ENCODE measurements at places on chromosomes 7 and 10.

- no peak for DNase-seq
These were observed 957 bp upstream of the SVIL start for GRCh38 chr10:29635711-29636144.

- DNase-seq: no peak
These were observed 2.0 kb upstream of the HMX3 start for GRCh38 chr10:123133541-123134342.

GRCh38 chr7:36389371-36390198, at the start of gene ANLN:
Gene ANLN (plus strand): TSS chr7:36389862. CDS start chr7:36390027, 165 bp downstream.
- peak; percentile 59 for DNase-seq

- DNase-seq: no peak
These were observed 4.5 kb downstream of the BBIP1 start for GRCh38 chr10:110914431-110914830.

DNA sequence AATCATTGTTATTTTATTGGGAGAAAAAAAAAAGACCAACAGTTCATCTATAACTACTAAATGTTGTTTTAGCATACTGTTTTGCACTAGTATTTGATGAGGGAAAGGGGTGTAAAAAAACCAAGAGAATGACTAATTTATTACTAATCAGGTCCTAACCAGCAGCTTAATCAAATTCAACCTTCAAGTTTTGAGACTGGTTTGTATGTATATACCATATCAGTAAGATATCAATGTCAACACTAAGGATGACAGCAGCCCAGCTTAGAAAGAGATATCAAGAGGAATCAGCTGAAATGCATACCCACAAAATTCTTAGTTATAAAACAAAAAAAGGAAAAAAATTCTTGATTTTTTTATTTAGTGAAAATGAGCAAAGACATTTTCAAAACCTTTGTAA, 122.6 kb downstream of the KMT2C start:
- no peak for DNase-seq

DNA sequence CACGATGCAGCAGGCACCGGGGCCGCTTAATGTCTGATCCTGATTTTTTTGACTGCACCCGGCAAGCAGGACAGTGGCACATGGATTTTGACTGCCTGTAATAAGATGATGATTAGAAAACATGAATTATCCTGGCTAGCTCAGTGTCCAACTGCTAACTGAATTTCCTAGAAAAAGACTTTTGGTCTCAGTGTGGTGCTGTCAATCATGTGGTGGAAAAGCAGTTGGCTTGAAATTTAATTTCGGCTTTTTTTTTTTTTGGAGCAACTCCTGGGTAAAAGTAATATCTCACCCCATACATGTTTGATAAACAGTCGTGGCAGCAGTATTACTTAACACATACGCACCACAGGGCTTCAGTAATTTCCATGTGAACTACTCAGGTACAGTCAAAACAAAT, 227.7 kb downstream of the FANK1 start:
- DNase-seq: no peak

DNA sequence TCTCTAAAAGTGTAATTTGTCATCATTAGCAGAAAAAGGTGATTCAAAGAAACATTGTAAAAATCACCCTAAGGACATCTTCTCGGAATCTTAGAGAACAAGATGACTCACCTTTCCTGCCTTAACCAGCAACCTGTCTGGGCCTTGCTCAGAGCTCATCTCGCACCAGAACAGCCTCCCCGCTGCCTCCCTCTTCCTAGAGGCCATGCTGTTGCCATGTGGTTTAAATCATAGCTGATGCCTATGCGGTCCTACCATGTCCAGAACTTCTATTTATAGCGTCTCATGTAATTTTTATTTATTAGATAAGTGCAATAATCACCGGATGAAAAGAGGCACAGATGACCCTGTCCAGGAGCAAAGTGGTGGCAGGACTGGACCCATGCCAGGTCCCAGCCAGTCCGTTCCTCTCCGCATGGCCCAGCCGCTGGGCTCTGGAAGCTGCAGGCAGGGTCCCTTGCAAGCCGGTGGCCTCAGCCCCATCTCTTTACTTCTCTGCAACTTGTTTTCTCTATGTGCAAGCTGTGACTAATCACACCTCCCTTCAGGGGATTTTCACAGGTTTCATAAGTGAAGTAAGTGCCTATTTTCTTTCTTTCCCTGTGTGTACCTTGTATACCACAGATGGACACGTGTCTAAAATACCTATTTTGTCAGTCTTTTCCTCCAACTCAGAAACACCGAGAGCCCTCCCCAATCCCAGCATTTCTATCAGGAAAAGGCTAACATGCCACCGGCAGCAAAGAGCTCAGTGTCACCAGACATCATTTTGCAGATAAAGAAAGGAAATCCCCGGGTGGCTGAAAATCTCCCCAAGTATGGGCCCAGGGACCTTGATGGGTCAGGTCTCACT, 27.1 kb downstream of the KLF6 start:
- DNase-seq: no peak

- DNase-seq: no peak
These were observed 51.5 kb downstream of the WDR37 start for GRCh38 chr10:1107679-1108078.

DNA sequence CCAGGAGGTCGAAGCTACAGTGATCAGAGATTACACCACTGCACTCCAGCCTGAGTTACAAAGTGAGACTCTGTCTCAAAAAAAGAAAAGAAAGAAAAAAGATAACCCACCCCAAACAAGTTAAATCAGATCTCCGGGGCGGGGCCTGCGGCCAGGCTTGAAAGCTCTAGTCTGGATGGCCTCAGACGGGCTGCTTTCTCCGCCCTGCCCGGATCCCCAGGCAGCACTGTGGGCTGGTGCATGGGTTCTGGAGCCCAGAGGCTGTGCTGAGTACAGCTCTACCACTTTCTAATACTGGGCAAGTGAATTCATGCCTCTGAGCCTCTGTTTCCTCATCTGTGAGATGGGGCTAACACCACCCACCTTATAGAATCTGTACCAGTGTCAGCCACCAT, 83.7 kb downstream of the ZMIZ1 start:
- no peak for DNase-seq

GRCh38 chr10:1651270-1651966, 85.9 kb downstream of the ADARB2 start:
- no peak for DNase-seq

GRCh38 chr7:159158125-159158887, 13.6 kb upstream of the VIPR2 start:
- no peak for DNase-seq

DNA sequence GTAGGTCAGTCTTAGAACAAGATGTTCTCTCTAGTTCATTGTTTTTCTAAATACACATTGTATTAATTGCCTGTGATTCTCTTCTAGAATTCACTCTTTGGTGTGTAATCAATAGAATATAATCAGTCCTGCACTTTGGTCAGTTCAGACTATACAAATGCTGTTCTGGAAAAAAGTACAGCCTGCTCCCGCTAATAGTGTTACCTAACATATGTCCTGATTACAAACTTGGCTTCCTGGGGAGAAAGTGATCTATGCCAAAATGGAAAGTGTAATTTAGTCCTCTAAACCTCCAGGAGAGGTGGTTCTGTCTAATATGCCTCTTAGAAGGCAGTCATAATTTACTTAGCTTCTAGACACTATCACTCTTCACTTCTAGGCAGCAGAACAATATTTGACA, 215.5 kb downstream of the SEMA3D start:
- DNase-seq: no peak

DNA sequence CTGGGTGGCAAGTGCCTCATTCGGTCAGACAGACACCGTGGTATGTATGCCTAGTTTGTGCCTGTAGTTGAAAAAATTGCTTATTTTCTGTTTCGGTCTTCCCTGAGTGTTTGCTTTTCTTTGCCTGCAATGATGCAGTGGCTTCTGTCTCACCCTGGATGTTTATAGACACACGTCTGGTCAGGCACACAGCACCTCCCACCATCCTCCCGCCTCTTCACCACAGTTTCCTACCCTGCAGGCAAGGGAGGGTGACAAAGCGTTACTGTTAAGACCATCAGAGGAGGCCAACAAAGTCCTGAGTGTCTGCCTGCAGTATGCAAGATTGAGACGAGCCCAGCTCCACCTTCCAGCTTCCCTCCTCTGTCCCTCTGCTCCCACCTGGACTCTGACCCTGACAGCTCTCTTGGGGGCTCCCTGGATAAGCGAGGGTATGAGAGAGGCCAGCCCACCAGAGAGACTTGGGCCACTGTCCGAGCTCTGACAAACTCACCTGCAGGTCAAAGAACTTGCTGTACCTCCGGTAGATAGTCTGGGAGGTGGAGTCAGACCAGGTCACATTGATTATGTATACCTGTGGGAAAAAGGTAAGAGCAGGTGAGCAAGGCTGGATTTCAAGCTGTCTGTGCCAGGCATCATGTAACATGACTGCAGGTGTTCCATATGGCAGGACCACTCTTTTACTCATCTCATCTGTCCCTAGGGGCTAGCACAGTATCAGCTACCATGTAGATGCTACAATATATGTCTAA, 54.4 kb downstream of the SH3PXD2A start:
- DNase-seq: no peak

DNA sequence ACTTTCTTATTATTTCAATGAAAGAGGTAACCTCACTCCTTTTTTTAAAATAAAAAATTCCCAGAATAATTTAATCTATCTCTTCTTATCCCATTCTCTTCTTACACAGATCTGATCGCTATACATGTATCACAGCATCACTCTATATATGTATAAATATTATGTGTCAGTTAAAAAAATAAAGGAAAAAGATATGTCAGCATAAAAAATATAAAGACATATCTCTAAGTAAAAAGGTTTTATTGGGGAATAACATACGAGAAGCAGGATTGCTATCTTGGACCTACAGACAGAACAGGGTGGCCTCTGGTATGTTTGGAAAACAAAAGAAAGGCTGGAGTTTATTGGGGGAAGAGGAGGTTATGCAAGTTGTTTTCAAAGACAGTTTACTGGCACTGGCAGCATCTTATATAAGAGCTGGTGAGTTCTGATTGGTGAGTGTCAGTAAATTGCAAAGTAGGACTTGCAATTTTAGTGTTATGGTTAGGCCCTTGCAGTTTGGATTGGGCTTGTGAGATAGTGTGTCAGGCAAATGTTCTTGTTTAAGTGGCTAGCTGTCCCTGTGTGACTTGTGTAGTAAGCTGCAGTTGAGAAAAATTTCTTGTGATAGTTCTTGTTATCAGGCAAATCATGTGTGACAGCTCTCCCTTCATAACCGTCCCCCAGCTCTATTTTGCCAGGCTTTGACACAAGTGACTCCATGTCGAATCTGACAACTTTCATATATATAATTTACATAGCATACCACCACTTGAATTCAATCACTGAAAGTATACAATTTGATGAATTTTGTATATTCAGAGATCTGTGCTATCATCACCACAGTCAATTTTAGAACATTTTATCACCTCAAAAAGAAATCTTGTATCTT, 118.2 kb downstream of the HBP1 start:
- no peak for DNase-seq

DNA sequence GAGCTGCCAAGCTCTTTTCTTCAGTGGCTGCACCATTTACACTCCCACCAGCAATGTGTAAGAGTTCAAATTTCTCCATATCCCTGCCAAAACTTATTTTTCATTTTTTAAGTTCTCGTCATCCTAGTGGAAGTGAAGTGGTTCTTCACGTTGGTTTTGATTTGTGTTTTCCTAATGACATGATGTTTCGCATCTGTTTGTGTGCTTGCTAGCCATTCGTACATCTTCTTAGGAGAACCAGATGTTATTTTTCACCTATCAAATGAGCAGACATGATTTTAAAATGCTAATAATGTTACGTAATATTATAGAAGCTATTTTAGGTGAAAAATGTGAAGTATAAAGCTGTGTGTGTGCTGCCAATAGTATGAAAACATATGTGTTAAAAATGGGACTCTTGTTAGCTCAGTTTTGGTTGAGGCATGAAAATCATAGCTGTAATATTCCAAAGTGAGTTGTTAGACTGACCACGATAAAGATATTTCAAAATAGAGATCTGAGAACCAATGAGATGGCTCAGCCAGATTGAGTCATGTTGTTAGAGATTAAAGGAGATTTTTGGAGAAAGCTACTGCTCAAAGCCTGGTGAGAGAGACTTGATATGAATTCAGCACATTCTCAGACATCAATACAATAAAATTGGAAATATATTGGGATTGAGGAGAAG, 25.9 kb upstream of the GALNT11 start:
- no peak for DNase-seq

DNA sequence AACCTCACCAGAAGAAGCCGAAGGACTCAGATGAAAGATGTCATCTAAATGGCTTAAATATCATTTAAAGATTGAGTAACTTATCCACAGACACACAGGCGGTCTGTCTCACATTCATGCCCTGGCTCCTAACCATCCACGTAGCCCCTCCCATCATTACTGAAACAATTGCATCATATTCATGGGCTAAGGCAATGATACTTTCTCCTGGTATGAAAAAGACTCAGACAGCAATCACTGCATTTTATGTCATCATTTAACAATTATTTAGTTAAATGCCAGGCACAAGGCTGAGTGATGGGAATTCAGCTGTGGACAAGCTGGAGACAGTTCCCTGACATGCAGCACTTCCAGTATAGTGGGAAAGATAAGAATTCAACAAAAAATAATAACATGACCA, 11.2 kb upstream of the TECTB start:
- DNase-seq: no peak

DNA sequence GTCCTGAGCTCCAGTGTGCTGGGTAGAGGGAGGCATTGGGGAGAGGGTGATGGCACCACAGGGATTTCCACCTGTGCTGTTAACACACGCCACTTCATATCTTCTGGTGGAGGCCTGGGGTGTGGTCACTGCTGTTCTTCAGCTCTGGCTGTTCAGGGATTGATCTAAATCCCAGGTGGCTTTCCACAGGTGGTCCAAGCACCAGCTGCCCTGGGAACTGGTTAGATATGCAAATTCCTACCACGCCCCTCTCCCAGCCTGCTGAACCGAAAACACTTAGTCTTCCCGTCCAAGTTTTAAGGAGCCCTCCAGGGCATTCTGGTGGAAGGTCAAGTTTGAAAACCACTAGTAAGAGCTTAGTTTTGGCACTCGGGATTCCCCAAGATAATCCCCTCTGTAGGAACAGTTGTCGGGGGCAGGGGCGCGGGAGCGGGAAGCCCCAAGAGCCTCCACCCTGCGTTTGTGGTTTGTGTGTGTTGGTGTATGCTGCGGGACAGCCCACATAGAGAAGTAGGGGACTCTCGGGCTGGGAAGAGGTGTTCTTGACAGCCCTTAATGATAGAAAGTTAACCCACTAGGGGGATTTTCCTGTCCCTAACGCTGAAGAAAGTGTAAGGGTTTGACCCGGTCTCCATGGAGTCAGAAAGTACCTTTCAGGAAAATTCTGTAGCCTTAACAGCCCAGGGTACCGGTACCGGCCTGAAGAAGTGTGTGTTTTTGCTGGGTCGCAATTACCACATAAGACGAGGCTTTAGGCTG, 5.1 kb downstream of the DEPP1 start:
- DNase-seq: no peak

- DNase-seq: no peak
These were observed 292.6 kb downstream of the PARD3 start for GRCh38 chr10:34522546-34522945.

GRCh38 chr7:25895792-25896171, 256.2 kb upstream of the NFE2L3 start:
- DNase-seq: no peak
